CD8-positive, alpha-beta T cell (primary cell): ENCODE measurements at places on chromosomes 16 and 17. TPM values are rescaled to one million over a fixed set of nuclear protein-coding genes. Genes with fewer than 3 reads are reported as not detected.

DNA sequence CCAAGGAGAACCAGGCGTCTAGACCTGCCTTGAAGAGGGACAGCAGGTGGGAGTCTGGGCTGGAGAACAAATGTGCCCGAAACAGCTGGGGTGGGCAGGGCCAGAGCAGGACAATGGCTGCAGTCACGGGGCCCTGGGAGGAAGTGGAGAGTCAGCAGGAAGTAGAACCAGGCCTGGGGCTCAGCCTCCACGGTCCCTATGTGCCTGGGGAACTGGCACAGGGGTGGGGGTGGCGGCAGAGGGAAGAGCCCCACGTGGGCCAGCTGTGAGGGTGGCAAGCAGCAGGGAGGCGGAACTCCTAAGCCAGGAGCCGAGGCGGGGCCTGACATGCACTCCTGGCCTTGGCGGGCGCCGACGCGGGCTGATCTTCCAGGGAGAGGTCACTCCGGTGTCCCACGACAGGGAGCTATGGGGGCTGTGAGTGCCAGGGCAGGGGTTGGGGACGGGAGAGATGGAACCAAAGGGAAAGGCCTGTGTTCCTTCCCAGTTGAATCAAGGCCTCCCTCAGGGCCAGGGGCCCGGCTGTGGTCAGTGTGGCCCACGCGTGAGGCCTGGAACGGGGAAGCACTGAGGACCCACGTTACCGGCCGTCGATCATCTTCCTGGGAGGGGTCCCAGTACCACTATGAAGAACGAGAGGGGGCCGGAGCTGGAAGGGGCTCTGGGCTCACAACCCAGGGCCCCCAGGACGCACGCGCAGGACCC lies 42.7 kb downstream of the TIMM22 start:
- DNase-seq = no peak

DNA sequence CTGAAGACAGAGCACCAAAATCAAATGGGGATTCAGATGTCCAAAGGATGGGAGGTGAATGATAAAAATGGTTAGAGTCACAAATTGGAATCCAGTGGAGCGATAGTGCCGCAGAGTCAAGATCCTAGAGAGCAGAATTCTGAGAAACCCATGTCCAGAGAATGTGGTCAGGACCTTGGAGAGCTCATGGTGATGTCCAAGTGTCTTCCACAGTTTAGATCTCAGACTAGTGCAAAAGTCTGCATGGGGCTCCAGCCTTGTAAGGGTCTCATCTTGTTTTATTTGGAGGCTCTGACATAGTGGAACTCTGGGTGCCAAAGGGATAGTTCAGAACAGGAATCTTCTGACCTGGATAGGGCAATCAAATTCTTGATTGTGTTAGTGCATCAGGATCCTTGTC lies 245.9 kb upstream of the HSBP1 start:
- DNase-seq = no peak

Gene NPIPB6
- total RNA-seq = 2.0 TPM

Gene TRPV3
- total RNA-seq = 0.25 TPM

Gene KRTAP9-8
- total RNA-seq = not detected
